CD4-positive, CD25-positive, alpha-beta regulatory T cell (primary cell): ENCODE measurements at places on chromosomes 3 and 15. TPM values are rescaled to one million over a fixed set of nuclear protein-coding genes. Genes with fewer than 3 reads are reported as not detected.

DNA sequence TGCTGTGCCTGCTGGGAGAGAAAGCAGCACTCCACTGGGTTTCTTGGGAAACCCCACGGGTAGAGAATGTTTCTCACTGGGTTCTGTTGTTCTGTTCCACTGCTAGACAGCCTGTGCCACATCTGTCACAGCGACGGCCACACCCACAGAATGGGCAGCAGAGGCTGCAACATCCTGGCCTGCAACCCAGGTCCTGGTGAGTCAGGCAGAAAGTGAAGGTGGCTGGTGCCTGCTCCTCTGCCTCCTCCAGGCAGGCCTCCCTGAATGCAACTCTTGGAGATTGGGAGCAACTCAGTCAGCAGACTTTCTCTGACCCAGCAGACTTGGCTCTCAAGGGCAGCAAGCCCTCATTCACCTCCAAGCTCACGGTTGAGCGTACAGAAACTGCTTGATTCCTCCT lies 13.0 kb downstream of the C3orf18 start:
- DNase-seq, result no peak

Gene HTR3E
- not detected for total RNA-seq

- DNase-seq, result no peak
Measured at GRCh38 chr15:25136119-25136518, 181.3 kb downstream of the SNRPN start.

DNA sequence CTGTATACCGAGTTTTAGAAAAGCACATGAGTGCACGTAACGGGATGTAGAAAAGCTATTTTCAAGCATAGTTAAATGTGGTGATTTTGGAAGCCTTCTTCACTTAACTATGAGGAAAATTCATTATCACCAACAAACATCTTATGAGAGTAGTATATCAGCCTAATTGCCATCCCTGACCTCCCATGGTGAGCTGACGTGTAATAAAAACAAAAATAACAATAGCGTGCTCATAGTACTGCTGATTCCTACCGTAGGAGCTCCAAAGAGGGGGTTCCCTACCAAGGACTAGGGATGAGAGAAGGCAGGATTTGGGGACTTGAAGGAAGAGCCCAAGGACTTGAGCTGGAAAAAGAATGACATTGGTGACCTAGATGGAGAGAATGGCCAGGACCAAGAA lies 16.9 kb downstream of the ST8SIA2 start:
- DNase-seq, result no peak

Gene ECE2
- not detected for total RNA-seq

DNA sequence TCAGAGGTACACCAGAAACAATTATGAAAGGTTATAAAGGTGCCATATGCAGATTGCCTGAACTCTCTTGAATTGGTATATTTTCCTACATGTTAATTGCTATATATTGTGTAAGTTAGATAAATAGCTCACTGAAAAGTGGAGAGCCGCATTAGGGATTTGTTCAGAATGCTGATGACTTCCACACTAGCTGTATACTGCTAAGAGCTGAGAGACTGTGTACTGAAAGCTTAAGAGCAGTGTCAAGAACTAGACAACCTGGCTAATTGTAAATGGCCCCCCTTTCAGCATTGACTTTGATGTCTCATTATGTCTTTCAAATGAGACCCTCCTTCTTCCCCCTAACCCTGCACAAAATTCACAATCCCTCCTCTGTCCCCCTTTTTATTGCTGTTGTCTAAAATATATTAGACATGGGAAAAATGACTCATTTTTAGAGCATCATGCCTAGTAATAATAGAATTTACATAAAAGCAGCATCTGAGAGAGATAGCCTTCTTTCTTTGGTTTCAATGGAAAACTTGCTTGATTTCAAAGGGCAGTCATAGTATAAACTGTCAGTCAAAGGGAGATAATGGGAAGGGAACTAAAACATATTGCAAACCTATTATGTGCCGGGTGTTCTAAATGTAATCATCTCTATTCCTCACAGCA lies 34.7 kb upstream of the GREM1 start:
- no peak for DNase-seq

GRCh38 chr3:156743859-156744258 lies 69.5 kb downstream of the TIPARP start:
- no peak for DNase-seq

Gene CCDC14
- total RNA-seq, result 50.5 TPM

DNA sequence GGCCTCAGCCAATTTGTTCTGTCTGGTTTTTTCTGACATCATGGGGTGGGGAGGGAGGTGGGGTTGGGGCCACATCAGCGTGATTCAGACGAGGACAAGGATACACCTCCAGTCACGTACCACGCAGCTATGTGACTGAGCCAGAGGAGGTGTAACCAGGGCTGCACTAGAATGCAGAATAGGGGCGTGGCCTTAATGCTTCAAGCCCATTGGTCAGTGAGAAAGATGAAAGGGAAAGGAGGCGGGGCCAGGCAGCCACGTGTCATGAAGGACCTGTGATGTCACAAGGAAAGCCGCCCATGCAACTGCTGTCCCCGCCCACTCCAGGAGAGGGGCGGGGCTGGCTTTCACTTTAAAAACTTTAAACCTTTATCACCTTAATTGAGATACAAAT lies at the start of gene GOLGA6L2:
TSS of gene GOLGA6L2 (minus strand) at position 137 of the 394 bp plus-strand sequence. CDS start at position 75, 62 bp downstream.
- no peak for DNase-seq

Gene AGBL1
- not detected for total RNA-seq

Gene CHDH
- total RNA-seq, result 4.3 TPM

GRCh38 chr3:187941848-187942194 lies 196.6 kb upstream of the BCL6 start:
- DNase-seq, result no peak

DNA sequence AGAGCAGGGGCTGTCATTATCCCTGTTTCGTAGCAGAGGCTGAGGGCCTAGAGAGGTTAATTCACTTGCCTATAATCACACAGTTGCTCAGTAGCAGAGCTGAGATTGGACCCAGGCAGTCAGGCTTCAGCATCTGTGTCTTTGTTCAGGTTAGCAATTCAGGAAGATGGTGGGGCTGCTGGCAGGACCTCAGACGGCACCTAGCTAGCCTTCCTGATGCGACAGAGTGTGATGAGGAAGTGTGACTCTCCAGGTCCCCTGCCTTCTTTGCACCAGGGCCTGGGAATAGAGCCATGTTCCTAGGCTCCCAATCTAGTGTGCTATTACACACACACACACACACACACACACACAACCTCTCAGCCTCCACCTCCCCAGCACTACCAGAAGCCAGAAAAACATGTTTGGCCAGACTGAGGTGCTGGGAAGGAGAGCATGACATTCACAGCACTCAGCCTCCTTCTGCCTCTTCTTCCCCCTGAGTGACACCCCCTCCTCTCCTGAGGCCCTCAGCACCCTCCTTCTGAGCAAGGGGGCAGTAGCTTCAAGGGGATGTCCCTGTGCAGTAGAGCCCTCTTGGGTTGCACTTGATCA lies 88.9 kb downstream of the TLE3 start:
- DNase-seq, result no peak

Gene PLAAT1
- not detected for total RNA-seq

DNA sequence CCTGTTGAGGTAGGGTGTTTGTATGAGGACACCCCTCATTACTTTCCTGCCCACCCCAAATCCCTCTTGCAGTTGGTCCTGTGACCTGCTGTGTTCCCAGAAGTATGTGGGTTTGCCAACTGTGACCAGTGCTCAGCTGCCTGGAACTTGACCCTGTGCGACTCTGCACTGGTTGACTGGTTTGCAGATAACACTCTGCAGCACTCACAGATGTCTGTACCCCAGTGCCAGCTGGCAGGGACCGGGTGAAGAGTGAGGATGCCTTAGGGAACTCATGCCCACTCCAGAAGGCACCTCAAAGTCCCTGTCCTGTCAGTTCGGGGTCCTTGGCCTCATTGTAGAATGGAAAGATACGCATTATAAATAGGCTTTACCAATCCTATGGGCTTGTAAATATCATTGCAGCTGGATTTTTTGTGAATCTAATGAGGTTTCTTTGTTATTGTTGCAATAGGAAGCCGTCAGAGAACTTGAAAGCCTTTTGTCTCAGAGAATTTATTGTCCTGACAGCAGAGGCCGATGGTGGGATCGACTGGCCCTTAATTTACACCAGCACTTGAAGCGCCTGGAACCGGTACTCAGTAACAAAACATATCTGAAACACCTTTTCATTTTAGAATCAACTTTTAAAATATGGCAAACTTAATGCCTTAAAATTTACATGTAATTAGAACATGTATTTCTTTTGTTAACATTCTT lies 18.2 kb downstream of the FAN1 start:
- no peak for DNase-seq

- DNase-seq, result no peak
Measured at GRCh38 chr3:181549266-181549665, 162.5 kb upstream of the SOX2 start.

Gene TRPM1
- total RNA-seq, result not detected

DNA sequence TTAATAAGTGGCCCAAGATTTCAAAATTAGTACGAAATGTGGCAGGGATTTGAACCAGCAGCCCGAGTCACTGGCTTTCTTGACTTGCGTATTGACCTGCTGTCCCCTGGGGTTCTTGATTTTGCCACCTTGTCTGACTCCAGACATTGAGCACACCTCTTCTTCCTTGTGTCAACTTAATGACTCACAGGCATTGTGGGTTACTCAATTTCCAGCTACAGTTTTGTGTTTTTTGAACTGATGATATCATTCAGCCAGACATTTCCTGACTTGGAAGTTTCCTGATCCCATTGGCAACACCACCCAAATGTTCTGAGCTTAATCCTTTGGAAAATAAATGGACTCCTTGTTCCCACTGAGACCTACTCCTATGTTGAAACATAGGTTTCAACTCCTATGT lies 64.2 kb downstream of the MOBP start:
- no peak for DNase-seq

Gene VIPR1
- 31.2 TPM for total RNA-seq

Gene SPSB4
- total RNA-seq, result not detected

DNA sequence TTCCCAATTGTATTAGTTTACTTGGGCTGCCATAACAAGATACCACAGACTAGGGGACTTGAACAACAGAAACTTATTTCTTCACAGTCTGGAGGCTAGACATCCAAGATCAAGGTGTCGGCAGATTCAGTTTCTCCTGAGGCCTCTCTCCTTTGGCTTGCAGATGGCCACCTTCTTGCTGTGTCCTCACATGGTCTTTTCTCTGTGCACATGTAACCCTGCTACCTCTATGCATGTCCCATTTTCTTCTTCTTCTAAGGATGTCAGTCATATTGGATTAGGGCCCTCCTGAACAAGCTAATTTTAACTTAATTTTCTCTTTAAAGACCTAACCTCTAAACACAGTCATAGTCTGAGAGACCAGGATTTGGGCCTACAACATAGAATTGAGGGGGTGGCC lies 336.7 kb upstream of the WNT5A start:
- no peak for DNase-seq

- DNase-seq, result no peak
Measured at GRCh38 chr3:76178412-76178811, 393.1 kb upstream of the ZNF717 start.

- no peak for DNase-seq
Measured at GRCh38 chr3:56688191-56688590, 5.1 kb upstream of the TASOR start.

Gene ACKR4
- total RNA-seq, result 0.27 TPM

- DNase-seq, result no peak
Measured at GRCh38 chr3:194861375-194861774, 175.7 kb downstream of the FAM43A start.
